Activated T-cell treated with anti-CD3 and anti-CD28 coated beads for 48 hours (primary cell): ENCODE measurements at places on chromosomes 1 and 21.

DNA sequence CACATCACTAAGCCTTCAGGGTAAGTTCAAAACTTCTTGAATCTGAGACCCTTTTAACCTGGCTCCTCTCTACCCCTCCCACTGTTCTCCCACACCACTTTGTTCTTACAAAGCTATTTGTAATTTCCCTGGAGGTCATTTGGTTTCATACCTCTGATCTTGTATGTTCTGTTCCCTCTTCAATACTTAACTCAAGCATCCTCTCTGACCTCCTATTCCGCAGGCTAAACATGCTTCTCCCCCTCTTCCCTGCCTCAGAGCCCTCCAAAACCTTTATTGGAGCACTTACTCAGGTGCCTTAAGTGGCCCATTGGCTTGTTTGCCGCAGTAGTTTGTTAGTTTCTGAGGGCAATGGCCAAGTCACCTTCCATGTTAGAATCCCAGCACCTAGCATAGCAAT lies 54.8 kb downstream of the SSX2IP start:
- DNase-seq: no peak

DNA sequence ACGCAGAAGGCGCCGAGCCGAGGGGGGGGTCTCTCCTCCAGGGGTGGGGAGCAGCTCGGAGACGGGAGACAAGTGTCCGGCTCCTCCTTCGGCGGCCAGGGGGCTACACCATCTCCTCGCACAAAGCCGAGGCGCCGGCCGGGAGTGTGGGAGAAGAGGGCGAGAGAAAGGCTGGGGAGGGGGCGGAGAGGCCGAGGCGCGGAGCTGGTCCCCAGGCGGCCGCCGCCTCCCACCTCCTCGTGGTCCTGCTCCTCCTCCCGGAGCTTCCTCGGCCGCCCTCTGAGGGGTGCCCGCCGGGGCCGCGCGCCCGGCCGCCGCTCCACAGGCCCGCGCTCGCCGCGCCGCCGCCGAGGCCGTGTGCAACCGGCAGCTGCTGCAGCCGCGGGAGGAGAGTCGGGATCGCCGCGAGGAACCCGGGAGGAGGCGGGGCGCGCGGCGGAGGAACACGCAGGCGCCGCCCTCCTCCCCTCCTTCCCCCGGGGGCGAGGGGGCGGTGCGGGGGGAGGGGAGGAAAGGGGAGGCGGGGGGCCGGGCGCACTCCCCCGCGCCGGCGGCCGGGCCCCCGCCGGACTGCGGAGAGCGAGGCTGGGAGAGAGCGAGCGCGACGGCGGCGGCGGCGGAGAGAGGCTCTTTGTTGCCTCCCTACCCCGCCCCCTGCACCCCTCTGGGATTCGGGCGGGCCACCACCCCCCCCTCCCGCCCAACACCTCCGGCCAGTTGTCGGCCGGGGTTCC lies at the start of gene ENAH:
Gene ENAH, minus strand, starts transcription at position 395 of the 734 bp plus-strand sequence. CDS start 433 bp downstream, outside the sequence.
- DNase-seq: peak; percentile 43

- DNase-seq: no peak
These were observed 14.4 kb downstream of the THEMIS2 start for GRCh38 chr1:27886744-27887143.

DNA sequence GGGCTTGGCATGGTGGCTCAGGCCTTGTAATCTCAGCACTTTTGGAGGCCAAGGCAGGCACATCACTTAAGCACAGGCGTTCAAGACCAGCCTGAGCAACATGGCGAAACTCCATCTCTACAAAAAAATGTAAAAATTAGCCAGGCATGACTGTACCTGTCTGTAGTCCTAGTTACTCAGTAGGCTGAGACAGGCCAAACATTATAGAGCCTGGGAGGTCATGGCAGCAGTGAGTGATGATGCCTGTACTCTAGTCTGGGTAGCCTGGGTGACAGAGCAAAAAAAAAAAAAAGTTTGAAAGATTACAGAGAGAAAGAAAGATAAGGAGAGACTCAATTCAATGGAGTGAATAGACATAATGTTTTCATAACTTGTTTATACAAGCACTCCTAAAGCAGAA lies 556.5 kb upstream of the BRINP3 start:
- DNase-seq: no peak

GRCh38 chr1:104797982-104798381 lies 1048.3 kb downstream of the AMY1C start:
- no peak for DNase-seq

- no peak for DNase-seq
These were observed 450.1 kb upstream of the BEND5 start for GRCh38 chr1:49226758-49227157.

DNA sequence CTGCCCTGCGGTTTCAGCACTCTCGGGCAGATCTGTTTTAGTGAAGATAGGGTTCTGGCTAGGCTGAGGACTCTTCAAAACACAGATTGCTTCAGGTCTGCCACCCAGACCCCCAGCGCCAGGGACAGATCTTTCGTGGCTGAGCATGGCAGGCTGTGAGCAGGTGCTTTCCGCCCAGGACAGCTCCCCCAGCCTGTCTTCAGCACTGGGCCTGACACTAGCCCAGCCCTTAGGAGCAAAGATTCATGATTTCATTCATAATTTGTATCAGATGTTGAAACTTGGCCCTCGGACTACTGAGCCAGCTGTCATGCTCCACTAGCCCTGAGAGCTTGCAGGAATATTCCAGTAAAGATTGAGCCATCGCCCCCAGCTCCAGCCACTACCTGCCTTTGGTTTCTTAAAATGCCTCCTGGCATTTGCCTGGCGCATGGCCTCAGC lies 5.9 kb downstream of the ADPRS start:
- no peak for DNase-seq

DNA sequence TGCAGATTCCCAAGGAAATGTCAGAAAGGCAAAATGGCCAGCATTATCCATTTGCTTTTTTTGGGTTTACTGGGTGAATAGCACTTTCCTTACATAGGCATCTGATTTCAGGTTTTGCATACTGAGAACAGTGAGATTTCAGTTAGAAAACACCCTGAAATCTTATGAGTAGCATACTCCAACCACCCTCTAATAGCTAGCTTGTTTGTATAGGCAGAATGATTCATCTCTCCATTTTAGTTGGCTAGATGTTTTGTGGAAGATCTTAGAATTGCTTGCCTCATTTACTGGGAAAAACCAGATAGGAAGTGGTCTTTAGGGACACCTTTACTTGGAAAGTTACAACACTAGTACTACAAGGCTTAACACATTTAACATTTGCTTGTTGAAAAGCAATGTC lies 10.4 kb downstream of the KYAT3 start:
- DNase-seq: no peak

- no peak for DNase-seq
These were observed 81.1 kb downstream of the CACHD1 start for GRCh38 chr1:64550946-64551605.

- no peak for DNase-seq
These were observed 48.0 kb downstream of the MAB21L3 start for GRCh38 chr1:116159177-116159576.

GRCh38 chr1:200526709-200527612 lies 93.6 kb downstream of the KIF14 start:
- DNase-seq: no peak

- peak; percentile 79 for DNase-seq
These were observed 2.2 kb upstream of the RUNX3 start for GRCh38 chr1:24932284-24932683.

- DNase-seq: no peak
These were observed 9.8 kb downstream of the ABCA4 start for GRCh38 chr1:94110946-94111740.

DNA sequence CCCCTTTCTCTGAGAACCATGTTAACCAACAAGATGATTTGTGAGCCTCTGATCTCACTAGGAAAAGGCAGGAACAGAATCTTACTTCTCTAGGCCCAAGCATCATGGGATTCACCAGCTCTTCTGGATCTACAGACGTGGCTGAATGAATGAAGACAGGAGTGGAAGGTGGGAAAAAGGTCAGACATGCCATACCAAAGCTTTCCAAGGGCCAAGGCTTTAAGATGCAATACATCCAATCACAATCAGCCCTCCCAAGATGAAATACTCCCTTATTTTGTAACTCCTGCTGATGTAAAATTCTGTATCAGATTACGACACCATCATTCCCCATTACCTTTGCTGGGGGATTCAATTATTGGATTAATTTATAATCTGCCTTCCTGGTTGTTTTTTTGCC lies 80.9 kb downstream of the SSBP3 start:
- no peak for DNase-seq

- DNase-seq: peak; percentile 10
These were observed 429 bp downstream of the SRRM1 start for GRCh38 chr1:24643363-24644099.

DNA sequence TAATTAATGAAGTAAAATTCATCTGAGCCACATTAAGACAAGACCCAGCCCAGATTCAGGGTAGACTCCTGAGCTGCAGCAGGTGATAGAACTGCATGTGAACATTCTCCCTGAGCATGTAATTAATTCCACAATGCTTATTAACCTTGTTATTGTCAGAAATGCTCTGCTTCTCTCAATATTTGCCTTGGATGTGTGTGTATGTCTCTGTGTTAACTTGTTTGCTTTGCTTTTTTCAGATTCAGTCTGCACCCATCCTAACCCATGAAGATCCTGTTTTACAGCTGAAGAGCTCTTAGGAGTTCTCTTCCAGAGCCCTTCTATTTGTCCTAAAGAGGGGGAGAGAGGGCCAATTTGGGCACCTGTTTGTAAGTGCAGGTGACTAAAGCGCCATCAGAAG lies 143.2 kb upstream of the BMP8A start:
- no peak for DNase-seq

- DNase-seq: no peak
These were observed at the start of gene SPRTN for GRCh38 chr1:231338270-231339128. SPRTN (plus strand) TSS chr1:231338293; CDS start chr1:231338384, 91 bp downstream.

GRCh38 chr1:1988061-1988945 lies 15.3 kb downstream of the CFAP74 start:
- DNase-seq: no peak
